Spinal cord (tissue), 10 donors: ENCODE measurements at places on chromosomes 13 and 19. TPM values are rescaled to one million over a fixed set of nuclear protein-coding genes. Genes with fewer than 3 reads are reported as not detected.

The HPN gene
- 0.50 TPM for total RNA-seq

DNA sequence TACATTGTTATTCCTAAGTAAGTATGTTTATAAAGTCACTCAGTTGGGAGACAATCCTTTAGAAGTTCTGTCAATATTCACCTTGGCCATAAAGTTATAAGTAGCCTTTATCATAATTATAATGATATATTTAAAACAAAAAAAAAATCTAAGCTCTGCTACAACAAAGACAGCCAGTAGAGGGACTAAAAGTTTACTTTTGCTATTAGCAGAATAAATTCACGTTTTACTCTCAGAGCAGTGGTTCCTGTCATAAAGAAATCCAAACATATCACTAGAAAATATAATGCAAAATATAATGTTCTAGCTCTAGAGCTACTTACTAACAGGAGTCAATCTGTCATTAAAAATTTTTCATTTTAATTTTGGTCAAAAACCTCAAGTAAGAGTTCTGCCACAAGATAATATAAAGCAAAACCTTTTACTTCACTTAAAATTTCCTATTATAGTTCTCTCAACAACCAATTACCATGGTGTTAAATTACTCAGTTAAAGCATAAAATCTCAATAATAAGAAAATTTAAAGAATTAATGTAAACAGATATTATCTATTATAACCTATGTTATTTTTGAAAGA, 17.7 kb downstream of the INTS6 start:
- no peak for DNase-seq

GRCh38 chr19:3065675-3066357, 3.5 kb upstream of the TLE5 start:
- no peak for DNase-seq

The SLC25A42 gene
- 7.6 TPM for total RNA-seq

DNA sequence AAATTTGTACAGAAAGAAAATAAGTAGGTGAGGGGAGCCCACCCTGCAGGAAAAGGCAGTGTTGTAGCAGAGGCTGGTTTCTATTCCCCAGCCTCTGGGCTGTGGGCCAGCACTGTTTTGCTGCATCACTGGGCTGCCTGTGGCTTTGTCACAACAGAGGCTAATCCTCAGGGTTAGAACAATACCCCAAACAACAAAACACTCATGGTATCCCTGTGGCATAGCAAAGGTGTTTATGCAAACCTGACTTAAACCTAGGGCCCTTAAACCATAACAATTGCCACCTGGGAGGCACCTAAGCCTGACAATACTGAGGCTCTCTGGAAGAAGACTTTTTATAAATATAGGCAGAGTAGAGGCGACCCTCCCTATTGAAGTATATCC, 314.7 kb downstream of the OLFM4 start:
- DNase-seq = no peak

GRCh38 chr13:98548230-98548629, 28.7 kb downstream of the STK24 start:
- no peak for DNase-seq

GRCh38 chr13:111122056-111122455, 6.9 kb downstream of the ARHGEF7 start:
- no peak for DNase-seq

DNA sequence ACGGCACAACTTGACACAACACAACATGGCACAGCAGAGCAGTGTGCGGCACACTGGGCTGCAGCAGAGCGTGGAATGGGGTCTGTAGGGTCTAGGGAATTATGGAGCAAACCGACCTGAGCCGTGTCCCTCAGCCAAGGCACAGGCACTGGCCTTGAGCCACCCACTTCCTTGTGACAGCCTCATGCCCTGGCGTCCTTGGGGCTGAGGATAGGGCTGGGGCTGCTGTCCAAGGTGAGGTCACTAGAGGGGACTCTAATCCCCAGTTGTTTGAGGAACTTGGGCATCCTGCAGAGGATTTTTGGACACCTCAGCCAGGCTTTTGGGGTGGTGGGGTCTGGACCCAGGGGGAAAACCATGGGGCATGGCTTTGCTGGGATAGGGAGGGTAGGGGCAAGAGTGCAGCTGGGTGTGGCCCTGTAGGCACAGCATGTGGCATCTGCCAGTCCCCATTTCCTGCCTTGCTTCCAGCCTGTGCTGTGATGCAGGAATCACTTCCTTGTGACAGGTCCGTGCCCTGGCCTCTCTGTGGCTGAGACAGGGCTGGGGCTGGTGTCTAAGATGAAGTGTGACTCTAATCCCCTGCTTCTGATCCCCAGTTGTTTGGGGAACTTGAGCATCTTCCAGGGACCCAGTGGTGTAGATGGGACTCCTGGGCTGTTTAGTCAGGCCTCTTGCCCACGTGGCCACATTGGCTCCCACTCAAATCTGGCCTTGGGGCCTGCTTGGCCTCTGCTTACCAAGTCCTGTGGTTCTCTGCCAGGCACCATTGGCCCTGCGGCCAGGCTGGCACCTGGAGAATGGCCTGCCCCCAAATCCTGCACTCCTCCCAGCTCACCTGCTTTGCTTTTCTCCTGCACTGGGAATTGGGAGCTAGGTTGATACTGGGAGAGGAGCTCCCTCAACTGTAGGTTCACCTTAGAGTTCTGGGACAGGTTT, 78.5 kb downstream of the SCGB2B2 start:
- no peak for DNase-seq
